NCI-H187 treated with DMSO at 0.1 percent for 48 hours (cell line): ENCODE measurements at places on chromosomes 1 and 21.

DNA sequence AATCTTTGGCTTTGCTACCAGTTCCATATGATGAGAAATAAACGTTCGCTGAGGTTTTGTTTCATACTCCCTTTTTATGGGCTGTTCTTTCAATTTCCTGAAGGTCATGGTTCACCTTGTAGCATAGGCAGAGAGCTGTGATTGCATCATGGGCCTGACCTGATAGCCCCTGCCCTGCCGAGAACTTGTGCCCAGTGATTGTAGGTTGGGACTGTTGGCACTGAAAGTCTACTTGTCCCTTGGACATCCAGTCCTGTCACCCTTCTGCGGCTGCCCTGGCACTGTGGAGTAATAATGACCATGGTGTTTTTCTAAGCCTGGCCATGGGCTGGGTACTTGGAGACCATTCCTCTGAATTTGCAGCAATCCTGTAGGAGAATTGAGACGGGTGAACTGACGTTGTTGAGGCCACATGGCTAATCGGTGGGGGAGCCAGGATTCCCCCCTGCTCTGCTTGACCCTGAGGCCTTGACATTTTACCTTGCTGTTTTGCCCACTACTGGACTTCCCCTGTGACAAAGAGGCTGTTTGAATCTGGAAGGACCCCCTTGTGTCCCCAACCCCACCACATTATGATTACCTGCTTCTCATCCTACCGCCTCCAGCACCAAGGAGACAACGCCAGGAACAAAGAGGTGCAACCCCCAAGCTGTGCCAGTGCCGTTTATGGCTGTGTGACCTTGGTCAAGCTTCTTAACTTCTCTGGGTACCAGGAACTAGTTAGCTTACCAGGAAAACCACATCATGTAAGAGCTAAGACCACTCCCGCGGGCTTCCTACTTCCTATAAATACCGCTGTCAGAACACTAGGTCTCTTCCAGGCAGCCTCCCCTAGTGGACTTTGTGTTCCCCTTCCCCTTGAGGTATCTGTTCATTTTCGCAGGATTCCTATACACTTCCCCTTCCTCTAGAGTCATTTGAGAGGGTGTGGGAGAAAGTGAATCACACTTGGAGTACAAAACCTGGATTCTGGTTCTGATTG, 23.4 kb downstream of the SESN2 start:
- no peak for DNase-seq

DNA sequence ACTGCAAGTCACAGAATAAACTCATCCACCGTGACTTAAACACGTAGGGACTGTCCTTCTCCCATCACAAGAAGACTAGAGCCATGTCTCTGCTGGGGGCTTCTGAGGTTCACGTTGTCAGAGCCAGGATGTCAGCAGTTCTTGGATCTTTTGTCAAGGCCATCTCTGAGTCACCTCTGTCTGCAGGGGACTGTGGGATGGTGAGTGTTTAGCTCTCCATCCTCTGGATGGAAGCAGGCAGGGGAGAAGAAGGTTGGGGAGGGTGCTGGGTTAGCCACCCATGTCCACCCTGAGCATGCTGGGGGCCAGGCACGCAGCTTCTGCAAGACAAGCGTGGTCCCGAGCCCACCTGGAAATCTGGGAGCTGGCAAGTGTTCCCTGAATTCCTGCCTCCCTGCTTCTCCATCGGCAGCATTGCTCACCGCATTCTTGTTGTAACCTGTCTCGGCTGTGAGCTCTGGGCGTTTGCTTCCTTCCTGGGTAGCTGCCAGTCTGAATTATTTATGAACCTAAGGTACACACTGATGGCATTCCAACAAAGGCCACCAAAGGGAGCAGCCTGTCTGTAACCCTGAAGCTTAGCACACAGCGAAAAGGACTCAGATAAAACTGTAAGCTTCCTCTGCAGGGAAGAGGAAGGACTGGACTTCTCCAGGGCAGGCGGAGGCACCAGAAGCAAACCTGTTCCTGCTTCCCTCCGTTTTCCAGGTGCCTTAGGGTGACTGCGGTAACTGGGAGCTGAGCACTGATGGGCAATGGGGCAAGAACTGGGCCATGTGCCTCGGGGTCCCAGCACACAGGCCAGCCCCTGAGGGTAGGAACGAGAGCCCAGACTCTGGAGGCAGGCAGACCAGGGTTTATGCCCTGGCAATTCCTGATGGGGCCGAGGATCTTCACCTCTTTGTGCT, 88.6 kb downstream of the RIPK4 start:
- DNase-seq = peak; percentile 14

DNA sequence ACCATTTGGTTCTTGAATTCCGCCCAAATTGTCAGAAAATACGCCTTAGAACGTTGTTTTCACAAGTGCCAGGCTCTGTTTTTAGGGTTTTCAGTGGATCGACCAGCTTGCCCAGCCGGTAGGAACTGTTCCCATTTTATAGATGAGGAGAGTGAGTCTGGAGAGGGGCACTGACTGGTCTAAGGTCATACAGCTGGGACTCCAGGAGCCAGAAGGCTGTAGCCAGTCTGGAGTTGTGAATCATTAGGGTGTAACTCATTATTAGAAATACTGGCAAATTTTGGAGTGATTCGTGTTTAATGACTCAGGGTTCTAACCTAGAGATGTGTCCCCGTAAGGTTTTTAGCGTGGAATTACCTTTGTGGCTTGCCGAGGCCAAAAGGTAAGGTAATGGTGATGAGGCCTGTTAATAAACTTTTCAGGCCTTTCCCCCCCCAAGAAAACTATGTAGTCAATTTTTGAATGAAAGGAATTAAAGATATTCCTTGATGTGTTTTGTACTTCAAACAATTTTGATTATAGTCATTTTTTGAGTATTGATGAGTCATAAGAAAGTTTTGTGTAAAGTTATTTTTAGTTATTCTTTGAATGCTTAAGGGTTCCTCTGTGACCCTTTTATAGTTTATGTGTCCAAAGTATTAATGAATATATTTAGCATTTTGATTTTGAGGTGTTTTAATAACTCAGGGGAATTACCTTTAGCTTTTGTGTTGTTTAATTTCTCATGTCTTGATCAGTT, 2.1 kb downstream of the DYRK1A start:
- no peak for DNase-seq

DNA sequence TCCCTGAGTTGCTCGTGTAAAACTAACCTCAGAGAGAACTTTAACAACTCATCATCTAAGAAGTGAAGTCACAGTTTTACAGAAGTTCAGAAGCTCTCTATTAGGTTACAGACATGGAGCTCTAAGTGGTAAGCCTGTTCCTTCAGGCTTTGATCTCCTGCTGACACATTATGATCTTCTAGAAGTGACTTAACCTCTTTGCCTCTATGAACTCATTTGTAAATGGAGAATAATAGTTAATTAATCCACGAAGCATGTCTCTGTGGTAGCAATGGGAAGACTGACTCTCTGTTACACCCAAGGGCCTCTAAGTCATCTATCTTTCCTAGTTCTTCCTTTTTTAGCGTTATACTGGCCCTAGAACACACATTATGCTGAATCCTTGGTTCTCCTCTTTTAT, 157.9 kb upstream of the NRIP1 start:
- no peak for DNase-seq
